ENCODE measurements at places on chromosomes 6 and 20. TPM values are rescaled to one million over a fixed set of nuclear protein-coding genes. Genes with fewer than 3 reads are reported as not detected.

The SYNDIG1 gene
- not detected for total RNA-seq

The SIRPD gene
- total RNA-seq: not detected

The ELOVL2 gene
- not detected for total RNA-seq

The ELOVL4 gene
- 2.3 TPM for total RNA-seq

The POFUT1 gene
- total RNA-seq: 34.5 TPM

The DYNLT2 gene
- 0.98 TPM for total RNA-seq

The DYNLRB1 gene
- 93.7 TPM for total RNA-seq

The KCNB1 gene
- not detected for total RNA-seq

The SDC4 gene
- total RNA-seq: 382 TPM
